ENCODE measurements at places on chromosomes 6 and 20. TPM values are rescaled to one million over a fixed set of nuclear protein-coding genes. Genes with fewer than 3 reads are reported as not detected.

- DNase-seq, result no peak
These were observed 823 bp downstream of the NHLRC1 start for GRCh38 chr6:18121580-18122127.

CPXM1 gene
- total RNA-seq, result 19.9 TPM

- DNase-seq, result no peak
These were observed 43.1 kb upstream of the TNFAIP3 start for GRCh38 chr6:137823826-137824555.

- no peak for DNase-seq
These were observed 52.8 kb upstream of the BMP6 start for GRCh38 chr6:7673063-7673536.

DNA sequence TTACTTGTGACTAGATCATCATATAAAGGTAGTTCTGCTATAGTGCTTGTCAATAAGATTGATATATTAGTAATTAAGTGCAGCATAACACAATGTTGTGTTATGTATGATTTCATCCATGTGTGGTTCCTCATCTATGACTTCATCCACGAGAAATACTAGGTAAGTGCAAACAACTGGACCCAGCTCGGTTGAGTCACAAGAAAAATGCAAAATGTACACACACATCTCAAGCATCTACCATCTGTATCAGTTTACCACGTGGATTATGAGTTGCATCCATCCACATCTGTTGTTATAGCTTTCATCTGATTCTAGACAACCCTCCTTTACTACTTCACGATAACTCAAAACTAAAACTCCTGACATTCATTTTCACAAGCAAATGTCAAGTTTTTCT lies 517.0 kb upstream of the CITED2 start:
- no peak for DNase-seq

DNA sequence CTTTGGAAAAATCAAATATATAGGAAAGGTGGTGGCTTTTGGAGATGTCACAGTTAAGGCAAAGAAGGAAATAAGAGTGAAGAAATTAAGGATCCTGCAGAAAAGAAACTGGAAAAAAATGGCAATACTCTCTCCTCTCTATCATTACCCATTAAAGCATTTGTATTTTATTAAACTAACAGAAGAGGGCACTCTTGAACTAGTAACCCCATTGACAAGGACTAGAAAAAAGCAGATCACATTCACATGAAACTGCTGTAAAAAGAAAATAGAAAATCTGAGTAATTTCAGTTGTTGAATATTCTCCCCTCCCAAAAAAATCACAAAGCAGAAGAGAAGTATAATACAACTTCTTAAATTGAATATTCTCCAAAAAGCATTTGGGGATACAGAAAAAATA lies 104.1 kb upstream of the SLC35B3 start:
- no peak for DNase-seq

DNA sequence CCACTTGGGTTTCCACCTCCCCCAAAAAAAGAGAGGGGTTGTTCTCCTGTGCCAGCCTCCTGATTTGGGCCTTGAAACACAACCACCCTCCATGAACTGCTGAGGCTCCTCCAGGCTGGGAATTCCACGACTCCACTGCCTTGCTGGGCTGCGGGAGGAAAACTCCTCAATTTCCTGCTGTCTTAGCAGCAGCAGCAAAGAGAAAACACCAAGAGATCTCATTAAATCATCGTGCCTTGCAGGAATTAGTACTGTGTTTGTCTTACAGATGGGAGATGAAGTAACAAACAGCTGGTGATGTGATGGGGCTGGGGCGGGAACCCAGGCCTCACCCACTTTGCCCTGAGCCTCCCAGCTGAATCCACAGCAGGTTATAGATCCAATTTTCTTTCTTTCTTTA lies 29.0 kb downstream of the BPIFB1 start:
- no peak for DNase-seq

ZSCAN23 gene
- 19.9 TPM for total RNA-seq

BPI gene
- total RNA-seq, result 0.27 TPM

ASIP gene
- total RNA-seq, result not detected

DNA sequence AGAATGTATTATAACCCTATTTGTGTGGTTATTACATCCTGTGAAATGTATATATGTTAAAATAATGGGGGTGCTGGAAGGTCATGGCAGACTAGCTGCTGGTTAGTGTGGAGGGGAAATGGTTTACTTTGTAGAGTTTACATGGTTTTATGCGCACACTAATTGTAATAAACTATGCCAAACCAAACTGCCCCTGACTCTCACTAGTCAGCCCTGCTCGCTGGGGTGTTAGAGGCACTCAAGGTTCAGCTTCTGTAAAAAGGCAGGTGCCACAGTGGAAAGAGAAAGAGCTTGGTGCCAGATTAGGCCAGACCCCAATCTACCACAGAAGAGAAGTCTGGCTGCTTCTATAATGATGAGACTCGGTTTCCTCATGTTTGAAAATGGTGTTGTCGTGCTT lies 52.7 kb downstream of the GOPC start:
- no peak for DNase-seq

CTAGE9 gene
- not detected for total RNA-seq

- DNase-seq, result no peak
These were observed 199.4 kb downstream of the PHACTR1 start for GRCh38 chr6:12916006-12916405.

DNA sequence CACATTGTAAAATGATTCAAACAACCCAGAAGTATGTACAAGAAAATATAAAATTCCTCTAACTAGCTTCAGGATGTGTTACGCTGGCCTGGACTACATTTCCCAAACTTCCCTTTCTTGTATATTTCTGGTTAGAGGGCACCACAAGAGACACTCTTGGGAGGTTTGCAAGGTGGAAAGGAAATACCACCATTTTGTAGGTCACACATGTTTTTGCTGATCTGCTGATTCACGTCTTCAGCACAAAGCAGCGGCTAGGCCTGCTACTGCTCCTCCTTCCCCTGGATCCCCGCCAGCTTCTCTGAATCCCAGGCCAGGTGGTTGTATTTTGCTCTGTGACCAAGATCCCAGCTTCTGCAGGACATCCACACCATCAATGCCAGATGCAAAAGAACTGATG lies 104.2 kb downstream of the AGPAT4 start:
- peak; percentile 69 for DNase-seq

TMC2 gene
- total RNA-seq, result 3.7 TPM

DNA sequence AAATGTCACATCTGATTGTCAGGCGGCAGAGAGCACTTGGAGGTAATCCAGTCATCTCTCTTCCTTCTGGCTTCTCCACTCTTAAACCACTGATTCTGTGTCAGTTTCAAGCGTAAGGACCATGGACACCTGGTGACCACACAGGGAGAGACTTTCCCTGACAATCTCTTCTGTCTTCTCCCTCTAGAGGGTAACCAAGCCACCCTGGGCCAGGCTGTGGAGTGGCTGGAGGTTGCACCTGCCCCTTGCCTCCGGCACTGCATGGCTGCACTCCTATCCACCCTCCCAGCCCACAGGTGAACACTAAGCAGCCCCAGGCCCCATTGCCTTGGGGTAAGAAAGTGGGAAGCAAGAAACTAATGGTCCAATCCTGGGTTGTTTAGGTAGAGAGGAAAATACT lies 78.7 kb downstream of the BFSP1 start:
- no peak for DNase-seq

DNA sequence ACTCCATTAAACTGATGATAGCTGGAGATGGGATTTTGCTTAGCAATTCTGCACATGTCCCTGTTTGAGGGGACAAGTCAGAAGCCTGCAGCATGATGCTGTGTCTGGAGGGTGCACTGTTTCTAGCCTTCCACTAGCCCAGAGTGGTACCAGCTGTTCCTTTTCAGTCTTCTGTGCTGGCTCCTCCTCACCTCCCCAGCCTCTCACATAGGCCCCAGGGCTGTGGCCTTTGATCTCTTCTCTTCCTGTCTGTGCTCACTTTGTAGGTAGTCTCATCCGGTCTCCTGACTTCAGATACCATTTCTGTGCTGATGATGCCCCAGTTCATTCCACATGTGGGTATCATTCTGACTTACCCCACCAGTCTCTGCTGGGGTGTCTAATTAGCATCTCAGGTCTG lies 126.3 kb downstream of the HIVEP1 start:
- DNase-seq, result no peak

SSTR4 gene
- total RNA-seq, result 0.54 TPM

GRCh38 chr6:144319211-144319610 lies 34.1 kb downstream of the UTRN start:
- DNase-seq, result no peak

CAGE1 gene
- total RNA-seq, result 0.18 TPM

MMS22L gene
- 27.5 TPM for total RNA-seq

DNA sequence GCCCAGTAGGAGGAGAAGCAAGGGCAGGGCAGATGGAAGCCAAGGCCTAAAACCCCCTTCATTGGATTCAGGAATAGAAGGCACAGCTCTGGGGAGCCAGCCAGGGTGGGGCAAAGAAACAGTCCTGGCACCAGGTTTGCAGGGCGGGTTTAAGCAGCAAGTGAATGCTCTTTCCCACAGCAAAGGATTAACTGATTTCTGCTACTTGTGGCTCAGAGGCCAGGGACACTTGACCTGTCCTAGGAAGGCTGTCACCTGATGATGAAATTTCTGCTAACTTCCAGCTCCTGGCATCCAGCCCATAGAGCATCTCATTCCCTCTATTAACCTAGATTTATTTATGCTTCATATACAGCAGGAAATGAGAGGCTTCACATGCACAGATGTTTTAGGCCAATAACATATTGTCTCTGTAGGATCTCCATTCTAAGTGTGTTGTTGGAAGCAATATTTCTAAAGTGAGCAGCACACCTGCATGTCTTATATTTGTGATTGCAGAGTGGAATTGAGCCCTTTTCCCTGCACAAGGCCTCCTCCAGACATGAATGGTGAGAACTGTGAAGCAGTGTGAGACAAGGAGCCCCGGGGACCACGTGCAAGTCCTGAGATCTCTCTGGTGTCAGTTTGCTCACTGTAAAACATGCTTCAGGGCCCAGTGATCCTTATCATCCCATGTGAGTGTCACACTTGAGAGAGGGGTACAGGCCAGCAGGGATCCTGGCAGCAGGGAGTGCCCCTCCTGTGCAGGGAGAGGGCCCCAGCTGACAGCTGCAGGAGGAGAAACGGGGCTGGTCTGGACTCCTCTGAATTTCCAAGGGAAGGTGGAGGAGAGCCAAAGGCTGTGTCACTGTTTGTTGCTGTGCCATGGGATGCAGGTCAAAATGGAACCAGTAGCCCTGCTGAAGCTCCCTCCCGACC lies 41.1 kb upstream of the CST5 start:
- no peak for DNase-seq

DNA sequence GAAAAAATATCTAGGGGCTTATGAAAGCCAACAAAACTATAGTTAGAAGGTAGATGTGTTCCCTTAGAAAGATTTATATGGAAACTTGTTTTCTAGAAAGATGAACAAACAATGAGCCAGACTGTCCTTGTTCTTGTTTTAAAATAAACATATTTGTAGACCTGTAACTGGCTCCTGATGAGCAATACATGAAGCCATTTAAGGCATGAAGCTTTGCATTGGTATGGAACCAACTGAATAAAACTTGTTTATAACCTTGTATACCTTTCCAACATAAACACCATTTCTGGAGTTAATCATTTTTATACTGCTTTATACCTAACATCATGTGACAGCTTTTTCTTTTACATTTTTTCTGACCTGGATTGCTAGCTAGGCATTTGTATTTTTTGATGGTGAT lies 247.8 kb downstream of the PRL start:
- no peak for DNase-seq

GRCh38 chr6:108452711-108453195 lies 108.0 kb upstream of the FOXO3 start:
- no peak for DNase-seq

GRCh38 chr20:5150226-5151076 lies 23.6 kb downstream of the CDS2 start:
- no peak for DNase-seq

ZKSCAN4 gene
- 6.7 TPM for total RNA-seq

DNA sequence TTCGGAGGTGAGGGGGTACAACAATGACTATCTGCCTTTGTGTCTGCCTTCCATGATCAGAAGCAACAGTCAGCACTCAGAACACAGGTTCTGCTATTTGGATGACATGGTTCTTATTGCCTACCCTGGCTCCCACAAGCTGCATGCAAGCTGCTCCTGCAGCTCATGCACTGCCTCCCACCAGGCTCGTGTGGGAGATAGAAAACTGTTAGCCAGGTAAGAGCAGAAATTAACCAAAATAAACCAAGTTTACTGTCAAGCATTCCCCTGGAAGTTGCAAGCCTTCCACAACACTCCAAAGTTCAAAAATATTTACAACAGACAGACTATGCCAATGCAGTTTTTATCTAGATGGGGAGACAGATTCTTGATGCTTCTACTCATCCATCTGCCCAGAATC lies 31.0 kb downstream of the OPRM1 start:
- DNase-seq, result peak; percentile 33

- peak; percentile 33 for DNase-seq
These were observed 7.9 kb upstream of the MCHR2 start for GRCh38 chr6:100001915-100002388.

- no peak for DNase-seq
These were observed 80.4 kb downstream of the RWDD2A start for GRCh38 chr6:83273596-83273995.

DNA sequence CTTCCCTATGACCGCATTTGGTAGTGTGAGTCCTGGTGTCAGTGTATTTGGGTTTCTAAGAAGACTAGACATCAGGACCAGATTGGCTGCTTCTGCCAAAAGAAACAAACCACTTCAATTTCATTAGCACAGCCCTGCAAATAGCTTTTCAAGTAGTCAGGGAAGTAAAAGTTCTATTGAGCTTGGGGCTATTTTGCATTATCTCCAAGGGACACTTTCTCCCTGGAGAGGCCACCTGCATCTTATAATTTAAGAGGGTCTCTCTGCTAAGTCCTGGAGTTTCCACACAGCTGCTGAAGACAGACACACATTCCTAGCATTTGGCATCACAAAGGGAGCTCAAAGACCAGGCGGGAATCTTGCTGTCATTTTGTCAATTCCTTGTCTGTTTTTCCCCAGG lies 141.2 kb downstream of the BMP2 start:
- DNase-seq, result no peak

GRCh38 chr6:17099401-17100059 lies 2.3 kb upstream of the STMND1 start:
- DNase-seq, result no peak

DNA sequence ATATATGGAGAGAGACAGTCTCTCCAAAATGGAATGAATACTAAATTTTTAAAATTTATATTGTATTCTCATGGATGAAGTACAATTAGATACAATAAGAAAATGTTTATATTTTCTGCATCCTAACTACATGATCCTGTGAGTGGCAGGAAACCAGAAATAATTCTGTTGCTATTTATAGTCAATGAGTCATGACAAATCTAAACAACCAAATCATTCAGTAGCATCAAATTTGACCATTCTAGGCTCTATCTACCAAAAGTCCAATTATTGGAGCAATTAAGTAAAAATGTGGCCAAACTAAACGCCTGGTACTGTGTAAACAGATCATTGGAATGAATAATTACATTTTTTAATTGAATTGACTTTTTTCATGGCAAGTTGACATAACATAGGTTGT lies 959.8 kb downstream of the EPHA7 start:
- no peak for DNase-seq

MCCD1 gene
- not detected for total RNA-seq

LRRC73 gene
- 1.8 TPM for total RNA-seq

DNA sequence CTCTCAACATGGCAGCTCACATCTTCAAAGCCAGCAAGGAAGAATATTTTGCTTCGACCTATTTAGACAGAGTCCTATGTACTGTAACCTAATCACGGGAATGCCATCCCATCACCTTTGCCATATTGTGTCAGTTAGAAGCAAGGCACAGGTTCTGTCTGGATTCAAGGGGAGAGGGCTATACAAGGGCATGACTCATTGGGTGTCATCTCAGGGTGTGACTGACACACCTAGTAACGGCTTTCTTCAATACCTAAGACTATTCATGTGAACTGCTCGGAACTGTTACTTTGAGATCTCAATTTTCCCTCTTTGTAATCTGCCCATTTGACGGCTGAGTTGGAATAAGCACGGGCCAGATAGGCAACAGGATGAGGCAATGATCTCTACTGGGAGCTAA lies 135.6 kb upstream of the HDGFL1 start:
- no peak for DNase-seq
